ENCODE measurements at places on chromosomes 5 and 9.

GRCh38 chr5:173642895-173643481, 26.5 kb upstream of the BOD1 start:
- no peak for DNase-seq

DNA sequence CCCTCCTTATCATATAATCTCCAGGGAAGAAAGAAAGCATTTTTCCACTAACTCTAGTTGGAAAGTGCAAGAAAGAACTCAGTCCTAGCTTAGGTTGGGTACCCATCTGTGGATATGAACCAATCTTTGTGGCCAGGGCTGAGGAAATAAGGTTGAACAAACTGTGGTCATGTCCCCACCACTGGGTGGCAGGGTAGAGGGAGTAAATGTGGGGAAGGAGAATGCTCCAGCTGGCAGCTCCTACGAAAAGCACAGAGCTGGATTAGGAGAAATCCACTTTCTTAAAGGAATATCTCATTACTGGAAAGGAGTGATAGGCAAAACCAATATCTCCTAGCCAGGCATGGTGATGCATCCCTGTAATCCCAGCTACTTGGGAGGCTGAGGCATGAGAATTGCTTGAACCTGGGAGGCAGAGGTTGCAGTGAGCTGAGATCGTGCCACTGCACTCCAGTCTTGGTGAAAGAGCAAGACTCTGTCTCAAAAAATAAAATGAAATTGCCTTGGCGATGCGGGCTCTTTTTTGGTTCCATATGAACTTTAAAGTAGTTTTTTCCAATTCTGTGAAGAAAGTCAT, 175.1 kb downstream of the CCDC192 start:
- DNase-seq: no peak

- DNase-seq: no peak
These were observed 126.4 kb upstream of the SLC12A2 start for GRCh38 chr5:127957183-127957582.

DNA sequence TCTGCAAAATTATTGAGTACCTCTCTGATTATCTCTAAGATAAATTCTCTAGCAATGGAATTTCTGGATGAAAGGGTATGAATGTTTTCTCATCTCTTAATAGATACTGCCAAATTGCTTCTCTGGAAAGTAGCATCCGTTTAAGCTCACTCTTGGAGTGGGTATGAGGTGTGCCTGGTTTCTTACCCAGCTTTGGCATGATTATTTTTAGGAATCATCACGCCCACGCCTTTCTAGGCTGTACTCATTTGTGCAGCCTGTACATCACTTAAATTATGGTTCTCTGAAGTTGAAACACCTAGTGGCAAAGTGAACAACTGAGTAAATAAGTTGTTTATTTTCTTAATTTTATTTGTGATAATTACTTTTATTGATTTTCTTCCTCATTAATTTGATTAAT, 156.5 kb upstream of the IL12B start:
- no peak for DNase-seq

DNA sequence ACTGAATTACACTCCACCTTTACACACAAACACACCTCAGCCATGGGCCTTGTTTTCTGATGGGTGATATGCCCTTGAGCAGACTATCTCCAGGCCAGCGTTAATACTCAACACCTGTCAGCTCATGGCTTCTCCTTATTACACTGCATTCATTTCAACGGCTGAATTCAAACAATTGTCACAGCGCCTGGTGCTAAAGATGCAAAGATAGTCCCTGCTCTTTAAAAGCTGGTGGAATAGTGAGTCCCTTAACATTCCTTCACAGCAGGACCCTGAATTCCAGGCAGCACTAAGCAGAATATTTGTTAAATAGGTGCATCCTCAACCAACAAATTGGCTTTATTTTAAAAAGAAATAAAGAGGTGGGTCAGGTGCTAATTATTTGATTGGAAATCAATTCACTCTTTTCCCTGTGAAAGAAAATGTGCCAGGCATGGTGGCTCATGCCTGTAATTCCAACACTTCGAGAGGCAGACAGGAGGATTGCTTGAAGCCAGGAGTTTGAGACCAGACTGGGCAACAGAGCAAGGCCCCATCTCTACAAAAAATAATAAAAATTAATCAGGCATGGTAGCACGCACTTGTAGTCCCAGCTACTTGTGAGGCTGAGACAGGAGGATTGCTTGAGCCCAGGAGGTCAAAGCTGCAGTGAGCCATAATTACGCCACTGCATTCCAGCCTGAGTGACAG, 155.7 kb upstream of the EFNA5 start:
- DNase-seq: no peak

- no peak for DNase-seq
These were observed 21.7 kb upstream of the TCOF1 start for GRCh38 chr5:150335778-150336177.

- DNase-seq: no peak
These were observed 80.9 kb downstream of the ALDH7A1 start for GRCh38 chr5:126514131-126514557.

DNA sequence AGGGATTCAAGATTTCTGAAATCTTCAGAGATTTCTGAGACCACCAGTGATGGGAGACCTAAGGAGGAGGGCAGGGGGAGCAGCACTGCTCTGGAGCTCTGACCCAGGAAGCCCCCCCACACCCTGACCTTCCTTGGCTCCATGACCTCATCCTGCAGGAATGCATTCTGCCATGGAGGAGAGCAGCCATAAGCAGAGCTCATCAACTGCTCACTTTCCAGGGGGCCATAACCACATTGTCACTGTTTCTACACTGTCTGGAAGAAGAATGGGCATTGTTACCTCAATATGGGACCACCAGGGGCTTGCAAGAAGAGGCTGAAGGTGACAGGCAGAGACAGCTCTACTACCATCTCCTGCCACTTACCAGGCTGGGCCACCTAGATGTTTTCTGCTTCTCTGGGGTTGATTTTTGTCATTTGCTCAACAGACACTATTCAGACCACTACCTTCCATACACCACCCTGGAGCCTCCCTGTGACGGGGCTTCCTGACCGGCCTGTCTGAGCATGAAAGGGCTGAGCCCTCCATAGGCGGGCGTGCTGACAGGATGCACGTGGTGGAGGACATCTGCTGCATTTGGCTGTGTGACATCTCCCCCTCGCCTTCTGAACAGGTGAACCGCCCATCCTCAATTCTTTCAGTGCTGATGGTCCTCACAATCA, 2.3 kb upstream of the TSC1 start:
- DNase-seq: no peak

- no peak for DNase-seq
These were observed 249.6 kb downstream of the AOPEP start for GRCh38 chr9:94976077-94976476.

- no peak for DNase-seq
These were observed 16.0 kb downstream of the TERT start for GRCh38 chr5:1278656-1279442.

- no peak for DNase-seq
These were observed 612.9 kb downstream of the DNAH5 start for GRCh38 chr5:13331585-13331984.

- no peak for DNase-seq
These were observed 1.5 kb downstream of the TICAM2 start for GRCh38 chr5:115600766-115601165.

- no peak for DNase-seq
These were observed 14.1 kb downstream of the SLC25A46 start for GRCh38 chr5:110752953-110753352.

- DNase-seq: no peak
These were observed 11.2 kb downstream of the KLHL9 start for GRCh38 chr9:21324047-21324446.

GRCh38 chr9:9819886-9820285, 792.9 kb downstream of the PTPRD start:
- DNase-seq: no peak

GRCh38 chr9:127853312-127854183, 910 bp downstream of the ENG start:
- no peak for DNase-seq

- DNase-seq: no peak
These were observed 289.1 kb upstream of the KLF4 start for GRCh38 chr9:107778661-107779060.

GRCh38 chr5:158882660-158883059, 217.1 kb downstream of the EBF1 start:
- DNase-seq: no peak

GRCh38 chr5:6467591-6467990, 18.9 kb downstream of the UBE2QL1 start:
- no peak for DNase-seq

- DNase-seq: no peak
These were observed 450.5 kb downstream of the ELAVL2 start for GRCh38 chr9:23375511-23375910.

All from GM12892 (cell line).